CD4-positive, alpha-beta T cell treated with Interleukin-10 for 1 hour (primary cell): ENCODE measurements at places on chromosomes 1 and 21.

- no peak for DNase-seq
Observed at GRCh38 chr1:23964790-23965740, 5.4 kb downstream of the PNRC2 start.

DNA sequence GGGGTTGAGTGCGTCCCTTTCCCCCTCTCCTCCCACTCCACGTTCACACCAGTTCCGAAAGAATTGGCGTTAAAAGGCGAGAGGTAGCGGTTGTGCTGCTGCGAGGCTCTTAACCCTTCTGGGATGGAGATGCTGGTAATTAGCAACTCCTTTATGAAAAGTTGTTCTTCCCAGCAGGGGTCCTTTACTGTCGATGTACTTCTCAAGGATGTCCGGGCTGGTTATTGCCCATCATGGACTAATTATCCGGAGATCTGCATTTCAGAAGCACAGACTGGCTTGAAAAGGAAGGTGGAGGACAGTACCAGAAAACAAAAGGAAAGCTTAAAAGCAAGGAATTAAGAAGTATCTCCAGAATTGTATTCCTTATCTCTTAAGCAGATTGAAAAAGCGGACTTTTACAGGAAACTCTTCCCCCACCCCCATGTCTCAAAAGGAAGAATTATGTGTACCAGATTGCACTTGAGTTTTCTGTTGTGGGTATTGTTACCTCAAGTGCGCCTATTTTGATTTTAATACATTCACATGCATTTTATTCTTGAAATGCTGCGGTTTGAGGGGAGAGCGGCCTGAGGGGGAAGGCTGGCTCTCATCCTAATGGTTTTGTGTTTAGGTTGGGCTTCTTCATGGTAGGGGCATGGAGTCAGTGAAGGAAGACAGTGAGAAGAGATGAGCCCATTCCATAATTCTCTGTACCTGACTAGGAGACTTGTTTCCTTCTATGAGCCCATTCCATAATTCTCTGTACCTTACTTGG, 1.5 kb downstream of the AK4 start:
- no peak for DNase-seq

DNA sequence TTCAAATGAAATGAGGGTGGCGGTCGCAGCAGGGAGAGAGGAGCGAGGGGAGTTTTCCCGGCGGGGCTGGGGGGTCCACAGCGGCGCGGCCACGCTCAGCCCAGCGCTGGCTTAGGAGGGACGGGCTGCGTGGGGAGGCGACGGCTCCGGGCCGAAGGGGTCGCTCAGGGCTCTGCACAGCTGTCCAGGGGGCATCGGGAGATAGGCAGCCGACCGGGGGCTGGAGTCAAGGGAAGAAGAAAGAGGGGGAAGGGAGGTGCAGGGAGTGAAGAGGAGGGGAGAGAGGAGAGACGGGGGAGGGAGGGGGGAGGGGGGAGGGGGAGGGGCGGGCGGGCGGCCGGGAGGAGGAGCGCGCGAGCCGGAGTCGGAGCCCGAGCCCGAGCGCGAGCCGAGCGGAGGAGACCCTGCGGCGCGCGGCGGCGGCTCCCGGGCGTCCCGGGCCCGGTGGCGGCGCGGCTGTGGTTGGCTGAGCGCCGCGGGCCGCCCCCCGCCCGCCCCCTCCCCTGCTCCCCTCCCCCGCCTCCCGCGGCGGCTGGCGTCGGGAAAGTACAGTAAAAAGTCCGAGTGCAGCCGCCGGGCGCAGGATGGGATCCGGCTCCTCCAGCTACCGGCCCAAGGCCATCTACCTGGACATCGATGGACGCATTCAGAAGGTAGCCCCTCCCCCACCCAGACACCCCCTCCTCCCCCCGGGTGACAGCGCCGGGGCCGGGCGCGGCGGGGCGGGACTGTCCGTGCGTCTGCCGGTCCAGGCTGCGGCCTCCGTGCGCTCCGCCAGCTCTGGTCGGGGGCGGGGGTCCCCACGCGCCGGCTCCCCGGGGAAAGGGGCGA, at the start of gene PDE9A:
TSS of gene PDE9A (plus strand) at position 391 of the 831 bp plus-strand sequence. CDS start at position 585, 194 bp downstream.
- DNase-seq, result peak; percentile 35

DNA sequence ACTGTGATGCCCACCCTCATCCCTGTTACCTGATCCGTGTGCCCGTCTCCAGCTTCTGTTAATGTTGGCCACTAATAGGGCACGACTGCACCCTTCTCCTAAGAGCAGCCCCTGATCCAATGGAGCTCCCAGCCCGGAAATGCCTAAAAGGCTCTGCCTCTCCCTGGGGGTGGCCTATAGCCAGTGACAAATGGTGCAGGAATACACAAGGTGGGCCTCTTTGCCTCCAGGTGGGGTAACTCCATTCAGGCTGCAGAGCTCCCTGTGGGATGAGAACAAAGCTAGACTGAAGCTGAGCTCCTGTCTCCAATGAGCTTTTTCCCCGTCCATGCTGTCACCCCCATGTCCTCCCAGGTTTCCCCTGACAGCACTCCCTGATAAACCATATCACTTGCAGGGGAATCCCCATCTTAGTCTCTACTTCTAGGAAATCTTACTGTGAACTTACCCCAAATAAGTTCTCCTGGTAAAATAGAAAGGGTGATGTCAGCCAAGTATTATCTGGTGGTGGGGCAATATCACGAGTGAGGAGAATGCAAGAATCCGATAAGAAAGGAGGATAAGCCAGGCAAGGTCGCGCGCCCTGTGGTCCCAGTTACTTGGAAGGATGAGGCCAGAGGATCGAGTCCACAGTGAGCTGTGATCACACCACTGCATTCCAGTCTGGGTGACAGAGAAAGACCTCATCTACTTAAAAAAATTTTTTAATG, 18.6 kb downstream of the S100A7A start:
- DNase-seq, result no peak

GRCh38 chr1:209335178-209335577, 248.3 kb upstream of the CAMK1G start:
- DNase-seq, result no peak

DNA sequence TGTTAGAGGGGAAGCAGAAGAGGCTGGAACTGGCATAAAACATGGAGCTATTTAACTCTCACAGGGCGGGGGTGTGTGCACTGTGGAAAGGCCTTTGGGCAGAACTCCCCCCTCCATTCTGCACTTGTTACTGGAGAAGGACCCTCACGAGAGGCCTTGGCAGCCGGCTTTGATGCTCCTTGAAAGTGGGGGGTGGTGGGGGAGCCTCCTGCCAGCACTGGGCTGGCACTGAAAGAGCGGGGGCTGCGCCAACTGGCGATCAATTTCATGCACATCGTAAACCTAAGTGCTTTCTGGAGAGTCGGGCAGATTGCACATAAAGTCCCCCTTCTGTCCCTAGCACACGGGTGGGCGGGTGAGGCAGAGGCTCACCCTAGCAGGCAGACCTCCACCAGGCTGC, 28.9 kb downstream of the FOXO6 start:
- no peak for DNase-seq

- DNase-seq, result no peak
Observed at GRCh38 chr1:245825128-245825901, 670.5 kb downstream of the KIF26B start.

GRCh38 chr21:33313183-33313582, 11.6 kb upstream of the IFNAR1 start:
- no peak for DNase-seq

- DNase-seq, result no peak
Observed at GRCh38 chr1:53162621-53163020, 20.2 kb upstream of the SLC1A7 start.

DNA sequence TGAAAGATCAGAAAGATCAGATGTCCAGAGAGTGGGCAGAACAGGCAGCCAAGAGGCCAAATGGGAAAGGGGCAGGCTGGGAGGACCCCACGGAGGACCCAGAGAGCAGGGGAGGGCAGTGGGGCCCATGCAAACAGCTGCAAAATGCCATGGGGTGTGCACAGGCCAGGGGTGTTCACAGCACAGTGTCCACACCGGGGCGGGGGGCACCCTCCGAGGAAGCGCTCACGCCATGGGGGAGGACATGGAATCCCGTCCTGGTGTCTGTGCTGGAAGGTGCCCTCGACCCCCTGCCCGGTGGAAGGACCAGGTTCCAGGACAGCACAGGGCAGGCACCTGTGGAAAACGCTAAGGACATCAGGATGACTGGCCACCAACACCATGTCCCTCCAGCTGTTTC, 1.5 kb downstream of the INTS11 start:
- no peak for DNase-seq

DNA sequence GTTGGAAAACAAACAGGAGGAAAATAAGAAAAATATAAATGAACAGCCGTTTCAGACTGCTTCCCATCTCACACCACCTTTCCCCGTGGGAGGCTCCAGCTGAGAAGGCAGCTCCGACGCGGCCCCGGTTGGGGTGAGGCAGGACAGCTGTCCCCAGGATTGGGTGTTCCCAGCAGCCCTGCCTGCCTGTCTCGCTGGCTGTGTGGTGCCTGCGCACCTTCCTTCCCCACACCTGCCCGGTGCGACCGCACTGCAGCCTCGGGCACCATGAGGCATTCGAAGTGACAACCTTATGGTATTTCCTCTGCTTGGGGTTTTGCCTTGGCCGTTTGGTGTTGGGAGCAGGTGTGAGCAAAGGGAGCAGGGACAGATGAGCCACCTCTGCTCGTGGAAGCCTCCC, 161.6 kb downstream of the PRDM16 start:
- DNase-seq, result no peak

DNA sequence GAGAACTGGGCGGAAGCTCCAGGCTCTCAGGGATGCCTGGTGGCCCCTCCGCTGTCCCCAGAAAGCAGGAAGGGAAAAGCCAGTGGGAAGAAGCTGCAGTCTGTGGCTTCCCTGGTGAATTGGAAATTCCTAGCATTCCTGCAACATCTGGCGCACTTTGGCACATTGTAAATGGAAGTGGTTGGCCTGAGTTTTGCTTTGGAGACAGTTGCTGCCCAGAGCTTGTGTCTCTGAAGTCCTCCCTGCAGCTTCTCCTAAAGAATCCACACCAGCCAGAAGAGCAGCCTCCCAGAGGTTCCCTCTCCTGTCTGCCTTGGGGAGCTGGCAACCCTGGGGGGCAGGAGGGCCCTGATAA, 48.2 kb downstream of the ARHGEF10L start:
- no peak for DNase-seq

- DNase-seq, result no peak
Observed at GRCh38 chr1:202171292-202172014, 11.1 kb upstream of the PTPN7 start.

DNA sequence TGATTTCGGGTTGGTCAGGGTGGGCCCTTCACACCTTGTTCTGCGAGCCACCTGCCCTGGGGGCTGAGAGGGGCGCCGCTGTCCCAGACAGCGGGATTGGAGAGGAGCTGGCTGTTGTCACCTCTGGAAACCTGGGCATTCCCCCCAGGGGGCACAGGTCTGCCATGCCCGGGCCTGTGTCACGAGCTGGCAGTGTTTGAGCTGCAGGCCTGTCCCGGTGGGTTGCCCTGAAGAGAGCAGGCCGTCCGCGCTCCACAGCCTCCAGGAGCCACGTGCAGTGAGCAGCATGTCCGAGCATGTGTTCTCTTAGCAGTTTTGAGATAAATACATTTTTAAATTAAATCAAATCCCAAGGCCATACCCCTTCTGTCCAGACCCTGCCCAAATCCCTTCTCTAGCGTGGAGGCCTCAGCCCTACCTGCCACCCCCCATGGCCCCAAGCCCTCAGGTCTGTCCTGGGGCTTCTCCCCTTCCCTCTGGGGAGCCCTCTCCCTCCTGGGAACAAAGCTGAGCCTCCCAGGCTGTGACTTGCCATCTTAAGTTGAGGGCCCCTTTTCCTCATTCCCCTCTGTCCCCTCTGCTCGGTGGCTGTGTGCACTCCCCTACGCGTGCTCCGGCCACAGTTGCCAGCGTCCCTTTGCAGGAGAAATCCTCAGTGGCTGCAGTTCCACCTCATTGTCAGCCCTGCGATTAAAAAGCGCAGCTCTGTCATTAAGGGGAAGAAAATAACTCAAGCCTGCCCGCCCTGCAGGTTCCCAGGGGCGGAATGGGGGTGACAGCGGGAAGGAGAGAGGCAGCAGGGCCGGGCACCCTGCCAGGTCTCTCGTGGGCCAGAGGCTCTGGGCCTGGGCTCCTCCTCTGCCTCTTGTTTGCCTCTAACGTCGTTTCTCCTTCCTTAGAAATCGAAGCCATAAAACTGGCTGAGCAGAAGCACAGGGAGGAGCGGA, 26.6 kb downstream of the SLX9 start:
- no peak for DNase-seq

- peak; percentile 69 for DNase-seq
Observed at GRCh38 chr21:15732290-15732995, 2.7 kb downstream of the USP25 start.

GRCh38 chr1:228306275-228307217, 98.7 kb downstream of the OBSCN start:
- no peak for DNase-seq

DNA sequence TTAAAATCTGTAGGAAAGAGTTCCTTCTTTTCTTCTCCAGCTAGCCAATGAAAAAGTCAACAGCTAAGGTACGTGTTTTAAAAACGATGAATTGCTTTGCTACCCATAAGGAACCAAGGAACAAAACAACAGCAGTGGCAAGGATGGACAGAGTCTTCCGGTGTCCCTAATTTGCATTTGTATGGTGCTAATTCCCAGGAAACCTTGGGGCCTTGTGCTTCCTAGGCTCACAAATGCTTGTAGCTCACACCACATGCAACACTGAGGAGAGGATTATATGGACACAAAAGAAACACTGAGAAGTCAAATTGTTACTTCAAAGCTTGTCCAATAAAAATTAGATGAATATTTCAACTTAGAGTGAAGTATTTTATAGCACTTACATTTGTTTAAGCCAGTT, 1.8 kb upstream of the PGBD5 start:
- no peak for DNase-seq

GRCh38 chr1:229893762-229894444, 173.1 kb upstream of the GALNT2 start:
- no peak for DNase-seq

DNA sequence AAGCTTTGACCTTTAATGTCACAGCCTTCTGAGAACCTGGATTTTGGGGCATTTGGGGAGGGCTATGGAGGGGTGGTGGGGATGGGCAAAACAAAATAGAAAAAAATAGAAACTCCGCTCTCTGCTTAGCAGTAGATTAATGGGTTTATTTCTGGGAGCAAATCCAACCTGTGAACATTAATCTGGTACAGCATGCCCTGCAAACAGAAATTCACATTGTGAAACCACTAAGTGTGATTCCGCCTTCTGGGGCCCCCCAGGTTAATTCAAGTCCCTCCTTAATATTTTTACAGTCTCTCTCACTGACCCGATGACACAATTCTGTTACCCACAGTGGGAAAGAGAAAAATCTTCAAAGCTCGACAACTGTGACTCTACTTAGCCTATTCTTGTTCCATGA, 76.4 kb downstream of the TIAM1 start:
- DNase-seq, result no peak
